ENCODE measurements at places on chromosomes 3 and 15.

GRCh38 chr3:32083702-32084270 lies 22.6 kb upstream of the GPD1L start:
- DNase-seq: no peak

- peak; percentile 20 for DNase-seq
Measured at GRCh38 chr3:133377396-133377795, 22.5 kb upstream of the BFSP2 start.

- no peak for DNase-seq
Measured at GRCh38 chr3:134033315-134033996, 3.7 kb upstream of the SLCO2A1 start.

- no peak for DNase-seq
Measured at GRCh38 chr3:101677436-101678286, 729 bp upstream of the ZBTB11 start.

DNA sequence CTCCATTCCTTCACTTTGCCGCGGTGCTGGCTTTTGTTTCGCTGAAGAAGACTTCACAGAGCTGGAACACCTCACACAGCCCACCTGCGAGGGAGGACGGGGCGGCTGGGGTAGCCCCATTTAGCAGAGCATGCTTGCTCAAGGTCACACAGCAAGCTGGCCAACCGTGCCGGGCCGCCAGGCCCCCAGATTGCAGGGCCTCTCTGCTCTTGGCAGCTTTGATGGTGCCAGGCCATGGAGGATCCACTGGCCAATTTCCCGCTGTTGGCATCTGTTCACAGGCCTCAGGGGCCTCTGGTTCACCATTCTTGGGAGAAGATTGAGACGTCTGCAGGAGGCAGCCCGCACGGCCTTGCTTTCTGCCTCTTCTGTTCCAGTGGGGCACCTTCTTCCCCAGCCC lies 77.9 kb upstream of the LINGO1 start:
- no peak for DNase-seq

DNA sequence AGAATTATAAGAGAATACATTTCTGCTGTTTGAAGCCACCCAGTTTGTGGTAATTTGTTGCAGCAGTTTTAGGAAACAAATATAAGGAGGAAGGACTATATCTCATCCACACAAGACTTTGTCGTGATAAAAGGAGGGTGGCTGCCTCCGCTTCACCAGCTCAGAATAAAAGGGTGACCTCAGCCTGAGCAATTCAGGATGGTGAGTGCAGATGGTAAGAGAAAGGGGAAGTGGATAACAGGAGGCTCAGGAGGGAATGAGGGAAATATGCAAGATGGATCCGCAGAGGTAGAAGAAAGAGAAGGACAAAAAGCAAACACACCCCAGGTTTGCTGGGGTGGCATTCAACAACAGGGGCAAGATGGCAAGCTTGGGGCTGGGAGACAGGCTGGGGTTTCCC lies 108.1 kb upstream of the TNFAIP8L3 start:
- DNase-seq: no peak

GRCh38 chr3:157515398-157515797 lies 12.2 kb upstream of the VEPH1 start:
- no peak for DNase-seq

- DNase-seq: no peak
Measured at GRCh38 chr3:89289574-89290190, 182.3 kb downstream of the EPHA3 start.

DNA sequence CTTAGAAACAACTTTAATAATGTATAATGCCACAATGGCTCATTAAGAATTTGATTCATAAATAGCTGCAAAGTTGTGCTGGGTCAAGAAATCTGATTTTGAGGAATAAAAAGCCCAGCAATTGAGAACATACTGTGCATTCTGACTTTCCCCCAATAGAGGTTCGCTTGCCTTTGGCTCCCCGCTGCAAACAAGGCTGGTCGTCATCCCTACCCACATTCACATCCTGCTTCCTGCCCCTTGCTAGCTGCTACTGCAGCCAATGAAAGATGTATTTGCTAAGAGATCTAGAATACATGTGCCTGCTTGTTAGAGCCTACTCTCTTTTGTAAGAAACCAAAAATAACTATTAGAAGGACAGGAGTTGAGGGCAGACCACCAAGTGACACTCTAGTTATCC lies 51.8 kb upstream of the GUCA1C start:
- DNase-seq: no peak

DNA sequence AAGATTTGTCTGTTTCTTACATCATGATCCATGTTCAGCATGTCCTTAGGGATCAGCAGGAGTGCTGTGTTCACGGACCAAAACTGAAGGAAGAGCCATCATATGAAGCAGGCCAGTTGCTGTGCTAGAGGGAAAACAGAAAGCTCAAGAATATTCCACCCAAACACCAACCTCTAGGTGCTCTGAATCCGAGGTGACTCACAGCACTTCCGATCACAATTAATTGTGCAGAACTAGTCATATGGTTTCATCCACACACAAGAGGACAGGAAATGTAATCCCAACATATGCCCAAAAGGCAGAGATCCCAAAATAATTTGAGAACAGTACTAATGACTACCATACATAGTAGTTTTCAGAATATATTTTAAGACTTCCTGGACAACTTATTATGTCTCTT lies 257.9 kb upstream of the KCNH8 start:
- DNase-seq: no peak

DNA sequence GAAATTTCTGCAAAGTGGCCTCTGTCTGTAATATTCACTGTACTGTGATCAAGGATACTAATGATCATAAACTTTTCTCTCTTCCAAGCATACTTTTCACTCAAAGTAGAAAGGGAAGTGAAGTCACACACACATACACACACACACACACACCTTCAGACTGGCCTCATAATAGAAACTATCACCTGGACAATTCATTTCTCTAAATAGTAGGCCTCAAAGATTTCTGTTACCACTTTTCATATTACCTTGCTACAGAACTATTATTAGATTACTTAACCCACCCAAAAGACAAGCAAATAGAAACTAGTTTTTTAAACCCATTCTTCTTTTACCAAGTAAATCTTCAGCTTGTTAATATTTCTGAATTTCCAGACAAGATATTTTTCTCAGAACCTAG lies 12.2 kb downstream of the CPB1 start:
- DNase-seq: no peak

DNA sequence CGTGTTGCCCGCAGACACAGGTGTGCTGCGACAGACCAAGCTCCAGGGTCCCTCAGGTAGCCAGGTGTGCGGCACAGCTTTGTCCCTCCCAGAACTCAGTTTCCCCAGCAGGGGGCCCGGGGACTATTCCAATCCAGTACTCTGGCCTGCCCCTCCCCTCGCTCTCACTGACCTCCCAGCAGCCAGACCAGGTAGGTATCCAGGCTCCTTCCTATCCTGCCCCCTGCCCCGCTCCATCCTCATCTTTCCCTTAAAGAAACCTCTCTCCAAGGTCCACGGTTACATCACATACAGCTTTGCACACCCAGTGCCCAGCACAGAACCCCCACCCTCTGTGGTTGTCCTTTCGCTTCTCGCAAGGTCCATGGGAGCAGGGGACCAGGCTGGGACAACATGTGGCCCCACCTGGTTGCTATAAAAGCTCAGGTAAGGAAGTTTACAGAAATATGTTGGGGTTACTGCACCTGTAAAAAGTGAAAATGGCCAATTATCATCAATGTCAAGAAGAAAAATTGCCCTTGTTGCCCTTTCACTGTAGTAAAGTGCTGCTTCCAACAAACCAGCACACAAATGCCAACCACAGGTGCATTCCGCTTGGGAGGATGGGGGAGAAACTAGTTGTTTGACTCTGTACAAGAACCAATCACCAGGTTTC lies 7.3 kb upstream of the CYP11A1 start:
- DNase-seq: no peak

DNA sequence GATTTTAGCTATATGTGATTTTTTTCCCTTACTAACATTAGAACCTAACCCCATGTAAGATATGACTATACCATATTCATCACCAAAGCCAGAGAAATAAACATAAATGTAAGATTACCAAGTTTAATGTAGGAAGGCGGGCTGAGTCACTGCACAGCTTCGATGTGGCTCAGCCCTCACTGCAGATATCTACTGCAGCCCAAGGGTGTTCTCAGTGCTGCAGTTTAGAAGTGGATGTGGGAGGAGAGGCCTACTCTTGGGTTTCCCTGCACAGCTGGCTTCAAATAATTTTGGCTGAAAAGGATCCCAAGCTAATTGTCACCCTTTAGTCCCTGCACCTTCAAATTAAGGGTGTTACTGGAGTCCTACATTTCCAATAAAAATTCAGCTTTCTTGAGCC lies 9.3 kb downstream of the ARPP19 start:
- DNase-seq: no peak

GRCh38 chr3:197490098-197491058 lies 65.4 kb downstream of the BDH1 start:
- no peak for DNase-seq

- no peak for DNase-seq
Measured at GRCh38 chr3:101665851-101666250, 11.1 kb downstream of the ZBTB11 start.

DNA sequence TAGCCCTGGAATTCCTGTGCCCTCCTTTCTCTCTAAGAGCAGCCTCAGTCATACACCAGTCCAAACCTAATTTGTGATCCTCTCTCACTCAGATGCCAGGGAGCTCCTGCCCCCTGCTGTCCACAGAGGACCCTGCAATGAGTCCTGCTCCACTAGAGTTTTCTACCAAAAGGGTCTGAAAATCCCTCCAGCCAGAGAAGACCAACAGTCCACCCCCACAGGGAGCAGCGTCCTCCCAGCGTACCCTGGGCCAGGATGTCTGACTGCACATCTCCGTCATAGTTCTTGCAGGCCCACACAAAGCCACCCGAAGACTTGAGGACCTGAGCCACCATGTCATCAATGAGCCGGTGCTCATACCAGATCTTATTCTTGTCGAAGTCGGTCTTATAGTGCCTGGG lies 15.4 kb downstream of the IDH2 start:
- no peak for DNase-seq

GRCh38 chr3:171871392-171872274 lies 28.5 kb downstream of the TMEM212 start:
- DNase-seq: no peak

DNA sequence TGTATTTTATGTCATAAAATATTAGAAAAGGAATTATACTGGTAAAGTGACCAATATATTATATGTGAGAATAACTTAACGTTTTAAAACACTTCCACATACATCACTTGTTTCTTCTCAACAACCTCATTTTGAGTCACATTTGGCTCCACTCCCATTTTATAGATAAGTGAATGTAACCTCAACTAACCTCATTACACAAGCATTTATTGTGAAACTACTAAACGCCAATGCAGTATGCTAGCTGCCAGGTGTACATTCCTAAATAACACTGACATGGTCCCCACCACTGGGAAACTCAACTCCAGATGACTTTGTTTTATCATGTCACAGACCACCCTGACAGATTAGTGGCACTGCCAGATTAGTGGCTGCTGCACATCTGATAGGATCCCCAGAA lies 249.7 kb upstream of the CNTN4 start:
- no peak for DNase-seq

All from brain pericyte (primary cell).